Stimulated activated naive B cell treated with anti-CD40 and anti-IgM and Interleukin-4, amounts not matched to agents 10 μg/mL and 1 μg/mL and 100 μg/mL, for 72 hours (primary cell): ENCODE measurements at places on chromosomes 2 and 18.
A peak's percentile ranks its signal among the peaks of the same experiment; 100 is the strongest.

- no peak for DNase-seq
Measured at GRCh38 chr2:240364961-240365775, 70.3 kb upstream of the GPC1 start.

DNA sequence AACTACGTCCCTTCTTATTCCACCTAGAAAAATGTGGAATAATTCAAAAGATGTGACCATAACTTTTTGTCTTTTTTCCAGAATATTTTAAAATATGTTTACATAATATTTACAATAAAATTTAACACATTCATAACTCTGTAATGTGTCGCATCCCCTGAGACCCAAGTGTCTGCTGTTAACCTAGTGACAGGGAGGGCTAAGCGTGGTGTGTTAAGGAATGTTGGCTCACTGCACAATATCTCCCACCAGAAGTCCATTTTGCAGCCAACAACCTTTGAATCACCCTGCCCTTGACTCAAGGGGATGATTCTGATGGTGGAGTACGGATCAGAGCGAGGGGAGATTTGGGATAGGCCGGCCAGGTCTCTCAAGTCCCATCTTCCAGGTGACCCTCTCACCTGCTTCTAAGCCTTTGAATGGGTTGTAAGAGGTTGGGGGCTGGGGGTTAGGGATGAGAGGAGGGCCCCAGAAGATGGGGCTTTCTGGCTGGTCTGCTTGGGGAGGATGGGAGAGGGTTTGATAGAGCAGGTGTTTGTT, 43.3 kb downstream of the SERTAD2 start:
- no peak for DNase-seq

DNA sequence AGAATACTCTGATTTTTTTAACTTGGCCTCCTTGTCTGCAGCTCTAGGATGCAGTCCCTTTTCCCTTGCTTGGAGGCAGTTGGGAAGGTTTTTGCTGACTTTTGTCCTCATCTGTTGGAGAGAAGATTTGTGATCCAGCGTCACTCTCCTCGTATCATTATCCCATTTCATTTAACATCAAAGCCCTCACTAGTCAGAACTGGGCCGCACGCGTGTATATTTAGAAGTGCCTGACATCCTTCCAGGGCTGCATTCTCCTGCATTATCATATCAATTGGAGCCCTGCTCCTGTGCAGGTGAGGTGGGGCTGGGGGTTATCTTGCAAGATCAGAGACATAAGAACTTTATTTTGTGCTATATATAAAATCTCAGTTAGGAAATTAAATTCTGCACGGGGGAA, 435.1 kb upstream of the HS6ST1 start:
- no peak for DNase-seq

GRCh38 chr18:56060967-56061541, 473.1 kb upstream of the TCF4 start:
- no peak for DNase-seq

DNA sequence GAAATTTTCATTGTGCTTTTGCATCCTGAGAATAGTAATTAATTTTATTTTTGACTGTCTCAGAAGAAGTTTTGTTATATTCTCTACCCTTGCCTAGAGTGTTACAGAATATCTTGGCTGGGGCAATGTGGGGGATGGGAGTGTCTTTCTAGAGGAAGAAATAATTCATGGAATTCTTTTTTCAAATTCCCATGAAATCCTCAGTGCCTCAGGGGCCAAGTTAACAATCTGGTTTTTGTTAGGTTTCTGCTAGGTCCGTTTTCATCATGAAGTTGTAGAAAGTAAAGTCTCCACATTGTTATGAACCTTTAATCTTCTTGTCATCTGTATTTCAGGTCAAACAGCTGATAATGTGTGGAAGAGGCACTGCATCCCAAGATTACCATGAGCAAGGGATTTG, 145.6 kb upstream of the GYPC start:
- DNase-seq = no peak

GRCh38 chr2:37634914-37635503, 36.4 kb downstream of the CDC42EP3 start:
- DNase-seq = no peak

GRCh38 chr2:168992026-168992425, 39.1 kb downstream of the ABCB11 start:
- DNase-seq = no peak

- DNase-seq = no peak
Measured at GRCh38 chr2:26422947-26423629, 21.4 kb downstream of the DRC1 start.

DNA sequence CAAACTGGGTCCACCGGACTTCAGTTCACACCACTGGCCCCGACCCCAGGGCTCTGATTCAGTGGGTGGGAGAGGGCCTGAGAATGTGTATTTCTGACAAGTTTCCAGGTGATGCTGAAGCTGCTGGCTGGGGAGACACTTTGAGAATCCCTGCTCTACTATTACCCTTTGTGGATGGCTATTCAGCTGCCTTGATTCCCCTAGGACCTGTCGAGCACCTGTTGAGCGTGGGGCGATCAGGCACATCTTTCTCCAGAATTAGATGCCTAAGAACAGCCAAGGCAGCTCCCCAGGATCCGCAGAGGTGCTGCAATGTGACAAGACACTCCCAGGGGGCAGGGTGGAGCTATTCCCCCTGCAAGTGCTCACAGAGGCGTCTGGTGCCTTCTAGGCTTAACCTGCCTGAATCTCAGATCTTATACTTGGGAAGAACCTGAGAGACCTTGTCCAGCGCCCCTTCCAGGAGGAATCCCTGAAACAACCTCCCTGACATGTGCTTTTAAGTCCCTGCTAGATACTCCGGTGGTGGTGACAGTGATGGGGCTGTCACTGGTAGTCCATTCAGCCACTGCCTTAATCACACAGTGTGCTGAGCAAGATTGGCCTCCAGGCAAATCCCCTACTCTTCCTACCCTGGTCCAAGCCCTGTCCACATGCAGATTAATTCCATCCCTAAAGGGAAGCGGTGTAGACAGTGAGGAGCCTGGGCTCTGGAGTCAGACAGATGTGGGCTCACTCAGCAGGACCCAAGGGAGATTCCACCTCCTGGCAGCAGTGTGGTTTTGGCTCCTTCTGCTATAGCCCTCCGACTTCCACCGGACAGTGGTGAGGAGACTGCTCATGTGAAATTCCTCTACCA, 43.4 kb upstream of the OTOF start:
- no peak for DNase-seq

DNA sequence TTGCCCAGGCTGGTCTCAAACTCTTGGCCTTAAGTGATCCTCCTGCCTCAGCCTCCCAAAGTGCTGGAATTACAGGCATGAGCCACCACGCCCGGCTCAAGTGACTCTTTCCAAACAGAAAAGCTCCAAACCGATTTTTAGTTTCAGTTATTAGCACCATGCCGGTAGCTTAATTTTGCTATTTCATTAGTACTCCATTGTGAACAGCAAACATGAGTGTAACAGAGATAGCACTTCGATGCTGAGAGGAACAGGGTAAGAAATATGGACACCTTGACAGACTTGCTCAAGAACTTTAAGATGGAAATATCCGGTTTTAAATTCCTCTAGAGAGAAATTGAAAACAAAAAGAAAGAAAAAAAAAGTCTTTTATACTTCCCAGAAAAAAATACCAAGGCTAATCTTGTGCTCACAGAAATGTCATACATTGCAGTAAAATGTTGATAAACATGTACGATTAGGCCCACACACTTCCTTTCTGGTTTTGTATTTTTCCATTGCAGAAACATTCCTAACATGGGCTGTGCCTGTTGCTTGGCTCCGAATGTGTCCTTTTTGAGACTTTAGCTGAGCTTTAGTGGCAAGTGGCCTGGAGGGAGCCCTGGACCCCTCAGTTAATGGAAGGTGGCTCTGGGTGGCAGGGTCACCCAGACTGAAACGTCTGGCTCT, 18.3 kb downstream of the FHL2 start:
- DNase-seq = no peak

- no peak for DNase-seq
Measured at GRCh38 chr2:74700643-74701372, 46.8 kb downstream of the SEMA4F start.

- no peak for DNase-seq
Measured at GRCh38 chr18:904218-905090, at the start of gene ADCYAP1. Gene ADCYAP1 (plus strand): TSS chr18:904871. CDS start chr18:905387, 516 bp downstream.

GRCh38 chr18:24014986-24015638, 558 bp downstream of the TTC39C start:
- peak; percentile 28 for DNase-seq

DNA sequence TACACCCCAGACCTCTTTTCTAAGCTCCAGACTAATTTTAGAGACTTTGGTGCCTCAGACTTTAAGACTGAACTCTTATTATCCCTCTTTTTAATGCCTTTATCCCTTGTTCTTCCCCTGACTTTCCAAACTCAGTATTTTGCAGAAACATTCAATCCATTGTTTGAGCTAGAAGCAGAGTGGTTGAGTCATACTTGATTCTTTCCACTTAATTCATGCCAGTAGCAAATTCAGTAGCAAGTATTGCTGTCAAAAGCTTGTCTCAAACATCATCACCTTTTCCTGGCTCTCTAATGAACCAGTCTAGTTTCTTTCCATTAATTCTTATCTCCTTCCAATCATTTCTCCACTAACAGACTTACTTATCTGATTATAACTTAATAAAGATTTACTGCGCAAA, 699.7 kb upstream of the ZNF804A start:
- no peak for DNase-seq

- DNase-seq = no peak
Measured at GRCh38 chr2:75828826-75829225, 118.1 kb upstream of the GCFC2 start.

DNA sequence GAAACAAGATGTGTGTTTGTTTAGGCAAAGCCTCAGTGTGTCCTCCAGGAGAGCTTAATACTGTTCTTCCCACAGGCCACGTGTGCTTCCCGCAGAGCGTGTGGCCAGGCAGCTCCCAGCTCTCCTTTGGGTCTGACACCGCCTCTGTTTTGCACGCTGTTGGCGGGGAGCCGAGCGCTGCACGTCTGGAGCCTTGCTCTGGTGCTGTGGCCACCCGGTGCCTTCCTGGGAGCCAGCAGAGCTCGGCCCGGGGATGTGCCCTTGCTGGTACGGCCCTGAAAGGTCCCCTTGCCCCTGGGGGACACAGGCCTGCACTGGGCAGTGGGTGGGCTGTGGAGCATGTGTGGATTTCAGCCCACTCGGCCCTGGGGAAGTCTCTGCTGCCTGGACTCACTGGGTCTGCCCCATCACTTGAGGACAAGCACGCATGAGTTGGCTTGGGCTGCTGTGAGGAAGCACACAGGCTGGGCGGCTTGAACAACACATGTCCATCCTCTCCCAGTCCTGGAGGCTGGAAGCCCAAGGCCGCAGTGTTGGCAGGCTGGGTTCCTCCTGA, 160.7 kb upstream of the HDAC4 start:
- DNase-seq = no peak

DNA sequence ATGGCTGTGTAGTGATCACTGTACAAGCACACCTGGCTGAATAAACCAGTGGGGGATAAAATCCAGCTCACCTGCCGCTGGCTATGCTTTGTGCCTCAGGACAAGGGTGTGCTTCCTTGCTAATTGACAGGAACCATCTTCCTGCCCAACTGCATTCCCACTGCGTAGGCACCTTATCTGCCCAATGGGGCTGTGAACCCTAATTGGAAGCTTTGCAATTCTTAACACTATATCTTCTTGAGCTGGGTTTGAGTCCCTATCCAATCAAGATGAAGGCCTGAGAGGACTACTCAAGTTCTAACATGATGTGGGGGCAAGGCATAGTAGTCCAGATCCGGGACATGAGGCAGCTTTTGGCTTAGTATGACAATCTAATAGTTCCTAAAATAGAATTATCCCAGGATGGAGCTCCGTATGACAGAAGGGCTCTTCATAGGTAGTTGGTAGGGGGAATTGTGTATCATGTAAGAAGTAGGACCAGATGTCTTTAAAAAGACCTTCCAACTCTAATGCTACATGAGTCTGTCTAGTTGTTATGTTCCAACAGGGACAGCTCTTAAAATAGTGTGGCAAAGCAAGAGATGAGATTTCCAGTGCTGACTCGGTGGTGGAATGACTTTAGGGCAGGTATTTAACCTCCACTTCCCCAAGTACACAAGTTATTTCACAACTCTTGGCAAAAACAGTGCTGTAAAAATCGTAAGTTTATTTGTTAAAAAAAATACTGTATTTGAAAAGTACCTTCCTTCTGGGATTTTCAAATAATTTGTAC, 2.3 kb upstream of the TMEM150A start:
- DNase-seq = no peak

GRCh38 chr2:88048541-88048940, 7.0 kb downstream of the KRCC1 start:
- no peak for DNase-seq

- DNase-seq = no peak
Measured at GRCh38 chr2:223647258-223647952, 45.2 kb upstream of the SCG2 start.

- DNase-seq = no peak
Measured at GRCh38 chr2:129056309-129056958, 737.8 kb upstream of the HS6ST1 start.

DNA sequence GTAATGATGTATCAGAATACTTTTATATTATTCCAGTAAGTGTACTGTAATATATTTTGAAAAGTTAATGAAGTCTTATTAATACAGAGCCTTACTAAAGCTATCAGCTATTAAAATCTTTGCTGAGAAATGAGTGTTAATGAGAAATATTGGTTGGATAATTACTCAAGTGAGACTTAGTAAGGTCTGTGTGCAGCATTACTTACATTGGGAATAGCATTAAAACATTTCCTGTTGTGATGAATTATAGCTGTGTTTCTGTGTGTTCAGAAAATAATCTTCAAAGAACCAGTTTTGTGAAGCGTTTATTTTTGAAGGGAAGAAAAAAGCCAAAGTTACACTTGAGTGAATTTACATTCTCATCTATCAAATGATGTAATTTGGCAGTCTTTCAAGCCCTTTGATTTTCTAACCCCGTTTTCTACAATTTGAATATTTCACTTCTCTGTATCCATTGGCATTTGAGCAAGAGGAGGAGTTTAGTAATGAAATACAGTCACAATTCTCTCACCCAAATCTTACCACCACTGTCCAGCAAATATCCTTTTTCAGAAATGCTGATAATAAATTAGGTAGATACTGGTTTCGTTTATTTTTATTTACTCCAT, 123.5 kb upstream of the BOD1L2 start:
- no peak for DNase-seq

GRCh38 chr2:11043245-11043644, 112.0 kb upstream of the SLC66A3 start:
- no peak for DNase-seq
